ENCODE measurements at places on chromosomes 12 and 14. TPM values are rescaled to one million over a fixed set of nuclear protein-coding genes. Genes with fewer than 3 reads are reported as not detected.

DNA sequence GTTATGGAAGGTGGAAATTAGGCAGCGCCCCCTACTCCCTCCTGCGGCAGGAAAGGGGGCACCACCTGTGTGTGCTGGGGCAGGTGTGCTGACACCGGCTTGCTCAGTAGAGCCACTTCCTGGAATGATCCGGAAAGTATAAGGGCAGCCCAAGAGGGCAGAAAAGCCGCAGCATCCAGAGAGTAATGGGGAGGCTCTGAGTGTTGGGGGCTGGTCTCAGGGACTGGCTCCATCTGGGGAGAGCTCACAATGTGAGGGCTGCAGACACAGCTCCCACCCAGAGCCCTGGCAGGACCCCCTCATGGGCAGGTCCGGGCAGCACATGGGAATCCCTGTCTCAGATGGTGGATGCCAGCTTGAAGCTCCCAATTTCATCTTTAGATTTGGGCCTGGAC lies 187.6 kb upstream of the C14orf180 start:
- DNase-seq, result no peak

Gene SERPINA9
- polyA plus RNA-seq, result not detected

Gene DIO2
- 0.43 TPM for polyA plus RNA-seq

DNA sequence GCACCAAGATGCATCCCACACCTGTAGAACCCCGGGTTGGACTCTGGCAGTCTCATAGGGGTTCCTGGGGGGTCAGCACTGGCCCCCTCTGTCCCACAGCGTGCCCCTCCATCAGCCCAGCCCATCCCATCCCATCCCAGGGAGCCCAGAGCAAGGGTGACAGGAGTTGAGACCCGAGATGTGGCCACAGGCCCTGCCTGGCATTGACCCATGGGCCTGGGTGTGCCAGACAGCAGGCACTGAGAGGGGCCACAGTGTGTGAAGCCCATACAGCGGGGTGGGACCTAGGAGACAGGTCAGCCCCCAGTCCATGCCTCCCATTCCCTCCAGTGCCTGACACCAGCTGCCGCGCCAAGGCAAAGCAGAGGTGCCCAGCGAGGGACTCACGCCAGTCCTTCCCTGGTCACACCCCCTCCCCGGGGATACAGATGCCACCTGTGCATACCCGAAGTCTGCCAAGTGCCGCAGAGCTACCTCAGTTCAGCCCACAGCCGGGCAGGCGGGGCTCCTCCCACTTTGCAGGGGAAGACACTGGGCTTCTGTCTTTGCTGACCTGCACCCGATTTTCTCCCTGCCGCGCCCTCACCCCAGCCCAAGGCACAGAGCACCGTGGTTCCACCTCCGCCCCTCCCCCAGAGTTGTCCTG lies 50.4 kb downstream of the CYP46A1 start:
- DNase-seq, result no peak

DNA sequence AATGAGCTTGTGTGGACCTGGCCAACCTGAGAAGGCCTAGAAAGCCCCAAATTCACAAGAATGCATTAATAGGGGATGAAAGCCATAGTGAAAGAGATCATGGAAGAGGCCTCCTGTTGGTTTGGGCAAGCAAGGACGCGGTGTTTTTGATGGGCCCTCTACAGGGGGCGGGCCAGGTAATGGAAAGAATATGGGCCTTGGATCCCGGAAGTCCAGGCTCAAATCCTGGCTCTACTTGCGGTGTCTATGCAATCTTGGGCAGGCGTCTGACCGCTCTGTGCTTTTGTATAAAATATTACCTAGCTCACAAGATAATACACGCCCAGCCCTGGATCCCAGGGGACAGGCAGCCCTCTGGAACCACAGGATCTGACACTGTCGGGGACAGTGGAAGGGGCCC lies 41.1 kb upstream of the CLMN start:
- no peak for DNase-seq

DNA sequence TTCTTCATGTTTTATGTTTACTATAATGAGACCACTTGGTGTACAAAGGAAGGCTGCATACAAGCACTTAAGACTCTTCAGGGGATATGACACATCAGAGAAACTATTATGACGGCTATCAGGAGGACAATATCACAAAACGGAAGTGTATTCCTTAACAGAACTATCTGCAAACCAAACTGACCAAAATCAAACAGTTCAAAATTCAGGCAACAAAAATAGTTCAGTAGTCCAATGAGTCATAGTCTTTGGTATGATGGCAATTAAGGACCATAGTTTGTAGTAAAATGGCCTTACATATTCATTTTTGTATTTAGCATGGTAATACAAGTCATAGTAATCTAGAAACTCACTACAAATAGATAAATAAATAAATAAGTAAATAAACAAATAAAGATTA lies 1638.7 kb upstream of the SEL1L start:
- no peak for DNase-seq

Gene KRT5
- 1.7 TPM for polyA plus RNA-seq

GRCh38 chr12:9869307-9870161 lies at the start of gene CLEC2B:
Gene CLEC2B, minus strand, starts transcription at chr12:9869354.
- DNase-seq, result no peak

GRCh38 chr12:123971449-123971769 lies 1.2 kb downstream of the CCDC92 start:
- DNase-seq, result no peak

Gene MTA1
- 96.2 TPM for polyA plus RNA-seq

Gene PRKD1
- 29.6 TPM for polyA plus RNA-seq

- no peak for DNase-seq
Observed at GRCh38 chr14:82766996-82767395, 1233.3 kb upstream of the SEL1L start.

DNA sequence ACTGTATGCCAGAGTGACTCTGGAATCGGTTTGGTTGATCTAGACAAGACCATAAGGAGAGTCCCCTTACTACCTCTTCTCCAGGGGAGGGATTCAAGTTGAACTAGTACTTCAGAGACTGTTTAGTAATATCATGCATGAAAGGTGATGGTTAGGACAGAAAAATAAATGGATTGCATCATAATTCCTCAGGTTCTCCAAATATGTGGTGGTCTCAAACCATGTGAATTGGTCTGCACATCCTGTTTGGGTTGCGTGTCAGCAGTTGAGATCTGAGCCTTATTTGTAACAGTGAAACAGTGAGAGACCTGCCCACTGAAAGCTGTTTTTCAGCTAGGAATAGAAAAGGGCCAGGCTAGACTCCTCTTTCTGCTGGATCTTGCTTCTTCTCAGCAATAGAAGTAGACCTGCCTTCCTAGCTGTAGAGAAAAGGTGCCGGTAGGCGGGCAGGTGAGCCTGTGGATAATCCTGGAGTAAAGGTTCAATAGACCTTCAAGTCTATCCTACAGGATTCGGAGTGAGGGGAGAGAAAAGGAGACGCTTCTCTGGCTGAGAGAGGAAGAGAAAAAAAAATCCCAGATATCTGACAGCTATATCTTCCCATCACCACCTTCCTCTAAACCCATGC lies 258.5 kb upstream of the E2F7 start:
- DNase-seq, result no peak

DNA sequence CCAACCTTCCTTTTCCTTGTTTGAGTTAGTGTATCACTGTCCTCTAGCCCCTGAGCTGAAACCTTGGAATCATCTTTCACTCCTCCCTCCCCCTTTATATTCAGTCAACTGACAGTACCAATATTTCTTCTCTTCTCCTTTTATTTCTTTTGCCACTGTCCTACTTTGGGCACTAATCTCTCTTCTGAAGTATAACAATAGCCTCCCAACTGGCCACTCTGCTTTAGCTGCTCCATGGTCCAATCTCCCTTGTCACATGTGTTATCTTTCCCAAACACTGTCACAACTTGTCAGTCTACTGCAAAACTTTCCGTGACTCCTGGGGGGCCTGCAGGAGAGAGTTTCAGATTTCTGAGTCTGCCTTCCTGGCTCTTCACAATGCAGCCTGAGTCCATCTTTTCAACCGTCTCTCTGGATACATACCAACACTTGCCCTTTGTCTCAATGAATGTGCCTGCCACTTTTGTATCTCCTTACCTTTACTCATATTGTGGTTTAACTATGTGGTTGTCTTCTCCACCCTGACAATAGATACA lies 471.2 kb downstream of the DIO2 start:
- no peak for DNase-seq

All from right renal pelvis (tissue), 4 donors.